ENCODE measurements at places on chromosomes 12 and 14. TPM values are rescaled to one million over a fixed set of nuclear protein-coding genes. Genes with fewer than 3 reads are reported as not detected.

MGST1 gene
- total RNA-seq: 79.3 TPM

A2ML1 gene
- 0.27 TPM for total RNA-seq

PCED1B gene
- 11.0 TPM for total RNA-seq

- peak; percentile 89 for DNase-seq
These were observed 113.7 kb upstream of the NCOR2 start for GRCh38 chr12:124680863-124681778.

DNA sequence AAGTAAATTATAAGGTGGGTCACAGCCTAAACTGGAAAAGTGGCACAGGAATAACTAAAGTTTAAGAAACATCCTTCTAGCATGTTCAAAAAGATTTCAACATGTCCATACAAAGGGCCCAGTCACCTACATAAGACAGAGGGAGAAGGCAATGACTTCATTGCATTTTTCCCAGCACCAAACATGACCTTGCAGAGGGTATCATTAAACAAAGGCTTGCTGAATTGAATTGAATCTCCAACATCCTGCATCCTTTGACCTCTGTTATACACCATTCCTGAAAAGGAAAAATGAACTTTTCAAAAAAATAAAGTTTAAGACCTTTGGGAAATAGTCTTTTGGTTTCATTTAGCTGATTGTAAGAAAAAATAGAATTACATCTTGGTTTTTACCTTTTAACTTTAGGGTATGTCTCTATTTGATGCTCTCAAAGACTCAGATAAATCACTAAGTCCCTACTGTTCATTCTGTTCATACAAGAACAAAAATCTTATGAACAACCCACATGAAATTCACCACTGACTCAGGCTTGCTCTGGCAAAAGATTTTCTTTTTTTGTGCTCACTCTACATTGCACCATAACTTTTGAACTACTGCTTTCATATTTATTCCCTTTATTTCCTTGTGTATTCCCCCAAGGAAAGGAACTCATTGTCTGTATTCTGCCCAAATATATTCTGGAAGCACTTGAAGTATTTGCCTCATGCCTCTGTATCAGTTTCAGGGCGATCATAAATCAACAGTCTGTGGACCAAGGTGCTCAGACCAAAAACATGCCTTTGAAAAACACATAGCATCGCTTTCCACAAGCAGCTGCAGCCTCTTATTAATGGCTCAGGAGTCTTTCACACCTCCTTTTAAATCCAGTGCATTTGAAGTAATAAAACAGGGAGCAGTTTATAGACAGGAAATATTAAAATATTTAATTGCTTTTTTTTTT, 121.7 kb downstream of the DUSP6 start:
- DNase-seq: no peak

- no peak for DNase-seq
These were observed 1665.8 kb upstream of the FLRT2 start for GRCh38 chr14:83864106-83864505.
